ENCODE measurements at places on chromosomes 16 and 17.

DNA sequence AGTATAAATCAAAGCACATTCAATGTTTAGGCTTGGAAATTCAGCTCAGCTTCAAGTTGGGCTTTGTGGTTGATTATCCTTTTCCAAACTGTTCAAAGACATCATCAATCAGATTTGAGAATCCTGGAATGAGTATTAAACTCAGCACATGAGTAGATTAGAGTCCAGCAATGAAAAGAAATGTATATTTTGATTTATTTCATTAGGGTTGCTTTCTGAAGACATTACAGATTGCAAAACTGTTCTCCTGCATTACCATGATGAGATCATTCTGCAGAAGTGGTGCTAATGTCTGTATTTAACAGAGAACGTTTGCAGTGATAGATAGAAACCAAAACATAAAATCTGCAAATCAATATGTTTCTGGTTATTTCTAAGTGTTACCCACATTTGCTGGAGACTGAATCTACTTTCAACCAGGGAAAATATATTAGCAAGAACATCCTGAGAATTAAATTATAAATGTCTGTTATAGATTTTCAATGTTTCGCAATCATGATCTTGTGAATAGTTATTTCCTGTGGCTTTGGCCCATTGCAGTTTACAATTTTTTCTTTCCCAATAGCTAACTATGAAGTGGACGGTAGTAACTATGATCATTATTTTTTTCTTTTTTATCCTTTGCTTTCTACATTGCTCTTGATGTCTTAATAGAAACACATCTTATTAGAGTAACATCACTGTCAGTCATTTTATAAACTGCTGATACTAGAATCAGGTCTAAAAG lies 1125.7 kb upstream of the GOT2 start:
- DNase-seq = no peak

GRCh38 chr16:27347930-27348685 lies 34.3 kb downstream of the IL4R start:
- DNase-seq = no peak

DNA sequence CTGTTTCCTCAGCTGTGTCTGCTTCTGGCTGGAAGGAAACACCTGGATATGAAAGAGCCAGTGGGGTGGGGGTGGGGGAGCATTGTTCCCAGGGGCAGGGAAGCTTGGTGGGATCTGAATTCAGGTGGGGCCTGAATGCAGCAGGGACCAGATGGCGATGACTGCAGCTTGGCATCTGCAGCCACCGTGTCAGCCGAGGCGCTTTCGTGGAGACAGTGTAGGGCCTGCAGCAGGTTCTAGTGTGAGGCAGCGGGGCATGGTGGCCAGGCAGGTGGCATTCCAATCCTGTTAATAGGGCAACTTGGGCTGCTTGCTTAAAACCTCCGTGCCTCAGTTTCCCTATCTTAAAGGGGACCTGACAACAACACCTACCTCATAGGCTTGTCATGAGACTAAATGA lies 1.7 kb downstream of the PIK3R6 start:
- DNase-seq = no peak

GRCh38 chr16:18979936-18980335 lies 3.8 kb upstream of the TMC7 start:
- DNase-seq = no peak

- DNase-seq = no peak
Observed at GRCh38 chr17:71516149-71516548, 604.7 kb upstream of the SOX9 start.

DNA sequence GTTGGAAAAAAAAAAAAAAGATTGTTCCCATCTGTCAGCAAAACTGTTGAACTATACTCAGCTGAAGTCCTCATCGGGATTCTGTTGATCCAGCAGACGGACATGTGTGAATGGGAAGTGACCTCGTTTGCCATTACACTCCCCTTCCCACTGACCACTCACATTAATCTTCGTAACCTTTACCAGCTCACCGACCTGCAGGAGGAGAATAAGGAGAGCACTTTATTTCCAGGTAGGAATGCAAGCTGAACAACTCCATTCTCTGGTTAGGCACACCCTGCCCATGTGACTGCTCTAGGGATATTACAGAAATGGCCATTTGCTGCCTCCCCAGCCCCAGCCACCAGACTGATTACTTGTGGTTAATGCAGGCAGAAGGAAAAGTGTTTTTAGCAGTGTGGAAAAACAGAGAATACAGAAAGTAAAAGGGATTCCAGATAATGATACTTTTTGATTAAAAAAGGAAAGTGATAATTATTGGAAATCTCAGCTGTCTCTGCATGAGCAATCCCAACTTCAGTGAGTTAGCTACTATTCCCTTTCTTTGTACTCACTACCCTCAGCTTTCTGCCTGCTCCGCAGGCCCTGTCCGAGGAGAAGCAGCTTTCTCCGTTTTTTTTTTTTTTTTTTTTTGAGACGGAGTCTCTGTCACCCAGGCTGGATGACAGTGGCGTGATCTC lies 23.6 kb upstream of the YWHAE start:
- DNase-seq = no peak

DNA sequence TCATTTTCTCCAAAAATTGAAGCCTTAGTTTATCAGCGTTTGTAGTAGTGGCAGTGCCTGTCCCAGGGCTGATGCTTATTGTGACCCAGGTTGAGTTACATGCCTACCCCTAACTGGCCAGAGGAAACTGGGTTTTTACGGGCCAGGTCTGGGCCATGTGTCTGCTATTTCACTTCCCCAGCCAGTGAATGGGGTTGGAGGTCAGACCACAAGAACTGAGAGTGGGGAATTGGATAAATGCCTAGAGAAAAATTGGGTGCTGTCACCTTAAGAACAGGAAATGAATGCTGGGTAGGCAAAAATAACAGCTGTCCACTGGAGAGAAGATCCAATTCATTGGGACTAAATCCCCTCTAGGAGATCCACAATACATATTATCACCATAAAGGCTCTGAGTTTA lies 5.2 kb downstream of the ADPRM start:
- peak; percentile 10 for DNase-seq

- DNase-seq = no peak
Observed at GRCh38 chr17:78694805-78695531, 87.1 kb downstream of the CYTH1 start.

GRCh38 chr16:21608639-21609328 lies 9.4 kb downstream of the METTL9 start:
- DNase-seq = no peak

DNA sequence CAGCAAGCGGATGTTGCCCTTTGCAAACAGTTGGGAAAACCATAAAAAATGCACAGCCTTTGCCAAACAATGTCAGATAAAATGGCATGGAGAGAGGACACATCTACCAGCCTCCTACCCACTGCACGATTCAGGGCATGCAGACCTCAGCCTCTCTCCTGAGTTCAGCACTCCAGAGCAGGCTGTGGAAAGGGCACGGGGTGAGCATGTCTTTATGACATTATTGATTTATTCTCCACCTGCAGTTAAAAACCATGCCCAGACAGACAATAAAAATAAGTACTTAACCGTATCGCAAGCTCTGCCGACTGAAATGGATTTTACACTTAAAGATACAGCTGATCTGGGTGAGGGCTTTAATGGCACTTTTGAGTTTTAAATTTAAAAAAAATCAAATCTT lies 127.1 kb downstream of the MAF start:
- no peak for DNase-seq

GRCh38 chr17:79023886-79024771 lies at the start of gene C1QTNF1:
Gene C1QTNF1, plus strand, starts transcription at chr17:79024169. Its CDS starts 19,800 bp downstream, at chr17:79043969.
- DNase-seq = peak; percentile 61

GRCh38 chr17:57553991-57554825 lies 190.9 kb downstream of the CCDC182 start:
- DNase-seq = no peak

DNA sequence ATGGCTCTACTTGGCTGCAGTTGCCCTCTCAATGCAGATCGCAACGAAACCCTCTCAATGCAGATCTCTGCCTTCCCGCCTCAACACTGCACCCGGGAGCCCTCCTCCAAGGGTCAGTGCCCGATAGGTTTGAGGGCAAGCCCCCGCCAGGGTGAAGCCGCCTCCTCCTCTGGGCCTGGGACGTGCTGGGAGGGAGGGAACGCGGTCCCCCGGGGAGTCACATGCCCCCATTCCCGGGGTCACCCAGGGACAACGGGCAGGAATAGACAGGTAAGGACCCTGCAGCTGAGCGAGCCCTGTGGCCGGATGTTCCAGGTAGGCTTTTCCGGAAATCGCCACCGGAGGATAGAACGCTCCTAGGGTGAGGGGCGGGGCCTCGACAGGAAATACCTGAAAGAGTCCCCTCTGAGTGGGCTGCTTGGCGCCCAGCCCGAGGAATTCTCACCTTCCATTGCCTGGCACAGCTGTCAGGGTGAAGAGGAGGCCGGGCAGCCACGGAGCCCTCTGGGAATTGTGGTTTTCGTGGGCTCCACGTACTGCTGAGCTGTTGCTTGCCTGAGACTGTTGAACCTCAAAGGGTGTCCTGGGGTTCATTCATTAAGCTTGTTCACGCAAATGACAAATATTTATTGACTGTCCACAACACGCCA lies 12.8 kb downstream of the ZNF174 start:
- DNase-seq = no peak

GRCh38 chr17:3730881-3731429 lies 7.3 kb downstream of the HASPIN start:
- no peak for DNase-seq

DNA sequence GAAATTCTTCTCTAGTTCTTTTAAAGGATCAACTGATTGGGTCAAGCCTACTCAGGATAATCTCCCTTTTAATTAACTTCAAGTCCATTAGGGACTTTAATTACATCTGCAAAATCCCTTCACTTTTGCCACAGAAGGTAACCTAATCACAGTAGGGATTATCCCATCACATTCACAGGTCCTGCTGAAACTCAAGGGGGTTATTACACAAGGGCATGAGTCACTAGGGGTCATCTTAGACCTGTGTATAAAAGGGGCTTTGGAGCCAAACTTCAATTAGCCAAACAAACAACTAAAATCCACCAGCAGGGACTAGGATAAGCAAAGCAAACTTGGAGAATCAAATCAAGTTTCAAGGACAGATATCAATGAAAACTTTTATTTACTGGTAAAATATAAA lies 19.4 kb downstream of the CIAPIN1 start:
- no peak for DNase-seq

DNA sequence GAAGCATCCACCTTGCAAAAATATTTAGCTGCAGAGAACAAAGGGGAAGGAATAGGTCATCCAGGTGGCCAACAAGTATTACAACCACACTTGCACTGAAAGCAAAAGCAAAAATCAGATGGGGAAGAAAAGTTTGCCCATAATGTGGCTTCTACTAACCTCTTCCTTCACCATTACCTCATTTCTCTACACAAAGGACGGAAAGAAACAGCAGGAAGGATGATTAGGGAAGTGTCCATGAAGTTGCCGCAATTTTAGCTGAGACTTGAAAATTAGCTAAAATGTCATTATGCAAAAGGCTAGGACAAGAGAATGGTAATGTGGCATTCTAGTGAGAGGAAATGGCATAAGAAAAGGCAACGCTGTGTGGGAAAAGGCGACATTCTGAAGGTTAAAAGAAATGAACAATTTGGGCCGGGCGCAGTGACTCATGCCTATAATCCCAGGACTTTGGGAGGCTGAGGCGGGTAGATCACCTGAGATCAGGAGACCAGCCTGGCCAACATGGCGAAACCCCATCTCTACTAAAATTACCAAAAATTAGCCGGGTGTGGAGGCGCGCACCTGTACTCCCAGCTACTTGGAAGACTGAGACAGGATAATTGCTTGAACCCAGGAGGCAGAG lies 13.7 kb downstream of the KANSL1 start:
- DNase-seq = no peak

- peak; percentile 83 for DNase-seq
Observed at GRCh38 chr16:71540-72401, 660 bp downstream of the RHBDF1 start.

- DNase-seq = no peak
Observed at GRCh38 chr17:67186782-67187181, 58.2 kb downstream of the HELZ start.

DNA sequence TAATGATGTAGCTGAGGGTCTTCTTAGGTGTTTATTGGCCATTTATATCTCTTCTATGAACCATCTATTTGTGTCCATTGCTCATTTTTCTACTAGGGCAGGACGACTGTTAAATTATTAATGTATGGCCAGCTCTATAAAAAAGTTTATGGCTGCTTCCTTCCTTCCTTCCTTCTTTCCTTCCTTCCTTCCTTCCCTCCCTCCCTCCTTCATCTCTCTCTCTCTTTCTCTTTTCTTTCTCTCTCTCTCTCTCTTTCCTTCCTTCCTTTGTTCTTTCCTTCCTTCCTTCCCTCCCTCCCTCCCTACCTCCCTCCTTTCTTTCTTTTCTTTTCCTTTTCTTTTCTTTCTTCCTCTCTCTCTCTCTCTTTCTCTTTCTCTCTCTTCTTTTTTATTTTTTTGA lies 17.2 kb upstream of the NDEL1 start:
- DNase-seq = no peak

DNA sequence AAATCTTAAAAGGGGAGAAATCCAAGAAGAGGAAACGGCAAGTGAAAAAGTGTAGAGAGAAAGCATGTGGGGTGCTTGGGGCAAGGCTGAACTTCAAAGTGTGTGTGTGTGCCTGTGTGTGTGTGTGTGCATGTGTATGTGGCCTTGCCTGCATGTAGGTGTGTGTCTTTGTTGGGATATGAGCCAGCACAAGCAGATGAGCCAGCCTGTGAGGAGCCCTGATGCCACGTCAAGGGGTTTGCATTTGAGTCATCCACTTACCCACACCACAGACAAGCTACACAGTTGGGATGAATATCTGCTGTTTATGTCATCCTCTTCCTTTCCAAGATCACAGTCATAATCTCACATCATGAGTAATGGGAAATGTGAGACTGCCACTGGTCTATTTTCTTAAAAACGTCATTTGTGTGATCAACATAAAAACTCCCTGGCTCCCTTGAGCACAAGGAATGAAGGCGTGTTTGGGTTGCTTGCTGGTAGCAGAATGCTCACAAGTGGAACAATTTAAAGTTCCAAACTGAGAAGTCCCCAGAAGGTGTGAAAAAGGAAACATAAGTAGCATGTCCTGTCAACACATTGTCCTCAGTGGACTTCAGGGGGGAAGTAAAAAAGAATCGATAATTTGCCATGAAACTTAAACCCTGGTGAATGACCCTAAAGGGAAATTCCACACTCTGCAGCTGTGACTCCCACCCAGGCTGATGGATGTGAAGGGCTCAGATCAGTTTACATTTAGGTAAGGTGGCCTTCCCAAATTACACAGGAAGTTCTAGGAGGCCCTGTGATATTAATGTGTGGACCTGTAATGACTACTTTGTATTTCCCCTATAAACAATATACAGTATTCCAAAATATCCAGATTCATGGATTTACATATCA lies 14.7 kb downstream of the KCTD19 start:
- peak; percentile 93 for DNase-seq

DNA sequence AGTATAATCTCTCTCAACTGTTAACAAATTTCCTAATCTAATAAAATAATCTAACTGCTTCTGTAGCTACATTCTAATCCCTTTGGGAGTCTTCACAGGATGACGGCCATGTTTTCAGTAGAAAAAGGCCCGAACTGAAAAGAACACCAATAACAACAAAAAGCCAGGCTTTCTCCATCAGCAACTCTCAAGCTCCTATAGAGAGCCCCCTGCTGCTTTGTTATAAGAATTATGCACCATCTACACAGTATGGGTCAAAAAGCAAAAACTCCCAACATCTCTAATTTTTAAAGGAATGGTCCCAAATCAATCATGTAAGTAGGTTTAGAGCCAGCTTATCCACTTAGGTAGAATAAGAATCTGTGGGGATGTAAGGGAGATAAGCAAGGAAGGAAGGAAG lies 163.6 kb upstream of the C17orf78 start:
- DNase-seq = no peak
